ENCODE measurements at places on chromosomes 5 and 9.

DNA sequence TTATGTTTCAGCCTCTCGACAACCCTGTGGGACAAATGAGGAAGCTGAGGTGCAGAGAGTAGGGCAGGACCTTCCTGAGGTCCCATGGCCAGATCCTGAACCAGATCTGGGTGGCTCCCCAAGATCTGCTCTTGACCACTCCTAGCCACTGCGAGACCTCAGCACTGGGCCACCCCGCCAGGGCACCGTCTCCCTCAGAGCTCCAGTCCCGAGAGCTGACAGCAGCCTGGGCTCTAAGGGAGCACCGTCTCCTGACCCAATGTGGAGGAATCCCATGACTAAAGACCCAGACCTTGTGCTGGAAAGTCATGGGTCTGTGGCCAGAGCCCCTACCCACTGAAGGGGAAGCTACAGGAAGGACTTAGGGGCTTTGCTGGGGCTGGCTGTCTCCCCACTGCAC is 4.5 kb upstream of the LMX1B start:
- H3K27me3 ChIP-seq: peaks cover 23% of the 10 kb centered on the region
- no peak overlapping the region for H3K4me3 ChIP-seq
- H3K4me1 ChIP-seq: peaks cover 31% of the 10 kb centered on the region
- no peak for DNase-seq

GRCh38 chr5:107294211-107294550 is 376.6 kb downstream of the EFNA5 start:
- H3K4me3 ChIP-seq: no peak overlapping the region
- H3K4me1 ChIP-seq: peaks cover 3% of the 10 kb centered on the region
- DNase-seq: no peak
- no peaks in the 10 kb centered on the region for H3K36me3 ChIP-seq
- H3K27me3 ChIP-seq: no peaks in the 10 kb centered on the region
- no peak overlapping the region for H3K27ac ChIP-seq

DNA sequence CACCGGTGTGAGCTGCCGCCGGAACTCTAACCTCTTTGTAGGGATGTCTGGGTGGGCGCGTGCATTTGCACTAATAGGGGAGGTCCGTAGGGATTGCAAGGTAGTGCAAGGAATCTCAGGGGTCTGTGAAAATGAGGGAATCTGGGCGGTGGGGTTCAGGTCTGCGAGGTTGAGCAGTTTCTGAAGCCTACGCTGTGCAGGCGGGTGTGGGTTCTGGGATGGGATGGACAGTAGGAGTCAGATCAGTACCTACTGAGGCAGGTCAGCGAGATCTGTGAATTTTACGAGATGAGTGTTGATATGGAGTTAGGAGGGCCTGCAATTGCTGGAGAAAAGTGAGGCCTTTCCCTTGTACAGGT is 856 bp upstream of the ATOSB start:
- H3K4me3 ChIP-seq: peak overlapping the region; percentile 21
- H3K36me3 ChIP-seq: no peaks in the 10 kb centered on the region

DNA sequence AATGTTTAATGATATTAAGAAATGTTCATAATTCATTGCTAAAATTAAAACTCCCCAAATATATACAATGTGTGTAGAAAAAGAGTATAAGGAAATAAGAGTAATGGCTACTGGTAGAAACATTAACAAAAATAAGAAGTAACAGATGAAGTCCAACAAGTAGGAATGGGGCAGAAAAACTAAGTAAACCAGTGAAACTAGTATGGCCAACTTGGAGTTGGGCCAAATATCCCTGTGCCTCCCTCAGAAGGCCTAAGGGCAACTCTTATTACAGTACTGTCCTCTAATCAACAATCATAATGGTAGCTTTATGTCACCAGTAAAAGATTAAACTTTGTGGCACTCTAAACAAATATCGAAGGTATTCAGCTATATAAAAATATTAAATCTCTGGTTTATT is 93.5 kb downstream of the SSBP2 start:
- H3K36me3 ChIP-seq: no peaks in the 10 kb centered on the region
- DNase-seq: peak; percentile 31
- H3K27me3 ChIP-seq: no peaks in the 10 kb centered on the region
- no peak overlapping the region for H3K4me3 ChIP-seq

GRCh38 chr9:126690431-126691051 is 76.8 kb downstream of the LMX1B start:
- no peaks in the 10 kb centered on the region for H3K36me3 ChIP-seq
- DNase-seq: peak; percentile 69
- H3K27me3 ChIP-seq: peaks cover 2% of the 10 kb centered on the region
- H3K4me3 ChIP-seq: no peak overlapping the region

- H3K4me1 ChIP-seq: peaks cover 32% of the 10 kb centered on the region
- no peaks in the 10 kb centered on the region for H3K27me3 ChIP-seq
- peak overlapping the region; percentile 97 for H3K27ac ChIP-seq
- DNase-seq: no peak
- peak overlapping the region; percentile 96 for H3K4me3 ChIP-seq
Observed at GRCh38 chr5:68217528-68217927, 2.0 kb downstream of the PIK3R1 start.

DNA sequence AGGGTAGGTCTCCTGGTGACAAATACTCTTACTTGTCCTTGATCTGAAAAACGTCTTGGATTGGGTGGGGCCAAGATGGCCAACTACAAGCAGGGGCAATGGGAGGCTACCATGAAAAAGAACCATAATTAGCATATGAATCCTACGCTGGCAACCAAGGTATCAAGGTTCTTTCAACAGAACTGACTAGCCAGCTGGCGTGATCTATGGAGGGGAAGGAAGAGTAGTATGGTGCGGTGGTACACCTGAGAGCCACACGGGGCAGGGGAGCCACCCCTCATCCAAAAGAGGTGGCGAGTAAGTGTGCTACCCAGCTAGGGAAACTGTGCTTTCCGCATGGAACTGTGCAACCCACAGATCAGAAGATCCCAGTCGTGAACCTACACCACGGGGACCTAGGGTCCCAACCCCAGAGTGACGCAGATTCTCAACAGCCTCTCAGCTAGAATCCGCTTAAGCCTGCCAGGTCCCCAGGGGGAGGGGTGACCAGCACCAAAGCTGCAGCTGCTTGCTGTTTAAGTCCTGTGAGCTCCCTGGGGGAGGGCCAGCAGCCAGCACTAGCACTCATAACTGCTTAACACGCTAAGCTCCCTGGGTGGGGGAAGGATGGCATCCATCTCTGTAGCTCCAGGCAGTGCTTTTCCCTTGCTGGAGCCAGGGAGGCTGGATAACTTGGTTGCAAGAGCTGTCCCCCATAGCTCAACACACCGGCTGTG is 334.8 kb downstream of the FBXL17 start:
- H3K4me1 ChIP-seq: no peaks in the 10 kb centered on the region
- no peak overlapping the region for H3K4me3 ChIP-seq
- DNase-seq: no peak
- no peak overlapping the region for H3K27ac ChIP-seq

DNA sequence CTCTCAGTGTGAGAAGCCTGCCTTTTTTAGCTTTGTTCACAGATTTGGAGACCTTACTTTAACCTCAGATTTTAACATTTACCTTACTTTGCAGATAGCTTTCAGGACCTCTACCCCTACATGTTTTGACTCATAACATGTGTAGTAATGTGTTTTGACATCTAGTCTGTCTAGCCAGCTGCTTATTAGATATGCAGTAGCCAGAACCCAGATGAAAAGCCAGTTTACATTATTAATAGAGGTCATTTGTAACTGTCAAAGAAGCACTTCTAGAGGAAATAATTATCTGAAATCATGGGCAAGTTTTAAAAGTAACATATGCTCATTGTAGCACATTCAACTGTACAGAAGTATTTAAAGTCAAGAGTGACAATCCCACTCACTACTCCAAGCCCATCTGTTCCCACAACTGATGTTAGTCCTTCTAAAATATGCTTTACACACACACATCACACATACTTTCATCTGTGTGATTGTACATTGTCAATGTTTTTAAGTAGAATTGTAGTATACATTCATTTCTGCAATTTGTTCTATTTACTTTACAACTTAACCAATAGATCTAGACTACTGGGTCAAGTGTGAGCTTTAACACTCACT is 71.8 kb upstream of the NIPAL4 start:
- H3K4me1 ChIP-seq: no peaks in the 10 kb centered on the region
- H3K4me3 ChIP-seq: no peak overlapping the region
- no peak overlapping the region for H3K27ac ChIP-seq
- no peak for DNase-seq

DNA sequence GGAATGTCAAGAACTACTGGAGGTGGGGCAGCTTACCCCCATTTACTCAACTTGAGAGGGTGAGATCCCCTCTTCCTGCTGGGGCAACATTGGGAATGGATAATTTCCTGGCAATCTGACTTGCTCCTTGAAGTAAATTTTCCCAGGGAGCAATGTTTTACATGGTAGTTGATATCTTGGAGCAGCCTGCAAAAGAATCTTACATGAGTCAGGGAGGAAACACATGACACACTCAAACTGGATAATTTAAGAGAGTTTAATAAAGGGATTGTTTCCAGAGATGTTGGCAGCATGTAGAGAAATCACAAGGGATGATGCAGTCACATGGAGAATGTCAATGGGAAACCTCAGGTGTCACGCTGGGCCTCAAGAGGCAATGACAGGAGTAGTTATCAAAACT is 212.5 kb downstream of the GAS1 start:
- no peaks in the 10 kb centered on the region for H3K27me3 ChIP-seq
- no peaks in the 10 kb centered on the region for H3K36me3 ChIP-seq
- H3K4me1 ChIP-seq: peaks cover 42% of the 10 kb centered on the region
- no peak overlapping the region for H3K4me3 ChIP-seq
- no peak overlapping the region for H3K27ac ChIP-seq
- DNase-seq: no peak

- peak; percentile 96 for DNase-seq
- peaks cover 65% of the 10 kb centered on the region for H3K4me1 ChIP-seq
- H3K36me3 ChIP-seq: no peaks in the 10 kb centered on the region
- peak overlapping the region; percentile 99 for H3K27ac ChIP-seq
- H3K27me3 ChIP-seq: no peaks in the 10 kb centered on the region
Observed at GRCh38 chr5:172901012-172901780, 58.0 kb upstream of the RPL26L1 start.

DNA sequence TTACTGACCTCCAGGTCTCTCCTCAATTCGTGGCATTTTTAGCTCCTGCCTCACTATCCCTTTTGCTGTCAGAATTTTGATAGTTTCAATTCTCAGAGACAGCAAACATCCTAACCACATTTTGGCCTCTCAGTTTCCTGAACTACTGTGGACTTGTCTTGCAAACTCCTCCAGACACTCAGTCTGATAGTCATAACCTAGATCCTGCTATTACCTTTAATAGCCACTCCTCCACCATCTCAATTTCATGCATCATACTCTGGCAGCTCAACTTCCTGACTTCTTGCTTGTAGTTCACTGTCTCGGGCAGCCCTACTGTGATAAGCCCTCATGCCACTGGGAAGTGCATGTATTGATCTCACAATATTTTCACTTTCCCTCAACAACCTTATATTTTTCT is 481.8 kb upstream of the CDH18 start:
- H3K27ac ChIP-seq: no peak overlapping the region
- no peaks in the 10 kb centered on the region for H3K27me3 ChIP-seq

DNA sequence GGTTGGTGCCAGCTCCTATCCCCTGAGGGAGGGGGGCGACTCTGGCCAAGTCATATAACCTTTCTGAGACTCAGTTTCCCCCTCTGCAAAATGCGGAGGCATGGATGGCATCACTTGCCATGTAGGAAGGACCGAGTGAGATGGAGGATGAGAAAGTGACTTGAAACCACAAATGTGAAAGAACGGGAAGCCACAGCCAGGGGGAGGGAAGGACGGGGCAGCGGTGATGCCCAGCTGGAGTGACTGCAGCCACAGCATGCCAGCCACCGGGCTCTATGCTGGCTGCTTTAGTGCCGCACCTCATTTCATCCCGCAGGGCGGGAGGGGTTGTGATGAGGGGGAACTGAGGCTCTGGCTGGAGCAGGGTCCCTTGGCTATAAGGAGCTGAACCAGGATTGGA is 74.5 kb downstream of the HMCN2 start:
- no peaks in the 10 kb centered on the region for H3K27me3 ChIP-seq
- no peaks in the 10 kb centered on the region for H3K36me3 ChIP-seq
- H3K4me3 ChIP-seq: no peak overlapping the region
- H3K4me1 ChIP-seq: no peaks in the 10 kb centered on the region
- DNase-seq: no peak

DNA sequence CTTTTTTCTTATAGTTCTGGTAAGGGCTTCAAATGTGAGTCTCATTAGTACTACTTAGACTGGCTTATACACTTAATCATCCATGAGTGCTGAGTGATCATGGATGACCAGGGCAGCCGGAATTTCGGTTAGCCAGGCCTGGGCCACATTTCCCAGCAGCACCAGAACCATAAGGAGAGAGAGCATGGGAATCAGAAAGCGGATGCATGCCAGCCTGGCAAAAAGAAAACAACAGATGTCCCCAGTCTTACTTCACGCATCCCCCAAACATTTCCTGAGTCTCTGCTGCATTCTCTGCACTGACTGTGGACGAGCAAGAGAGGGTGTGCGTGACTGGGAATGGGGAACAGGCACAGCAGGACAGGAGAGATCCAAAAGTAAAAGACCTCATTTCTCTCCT is 371.1 kb upstream of the ZNF608 start:
- no peak overlapping the region for H3K4me3 ChIP-seq
- H3K27ac ChIP-seq: no peak overlapping the region
- no peaks in the 10 kb centered on the region for H3K27me3 ChIP-seq
- no peak for DNase-seq

GRCh38 chr5:125837866-125838265 is 585.3 kb upstream of the GRAMD2B start:
- no peak overlapping the region for H3K27ac ChIP-seq
- no peak for DNase-seq
- no peak overlapping the region for H3K4me3 ChIP-seq
- no peaks in the 10 kb centered on the region for H3K36me3 ChIP-seq
- H3K4me1 ChIP-seq: peaks cover 9% of the 10 kb centered on the region

DNA sequence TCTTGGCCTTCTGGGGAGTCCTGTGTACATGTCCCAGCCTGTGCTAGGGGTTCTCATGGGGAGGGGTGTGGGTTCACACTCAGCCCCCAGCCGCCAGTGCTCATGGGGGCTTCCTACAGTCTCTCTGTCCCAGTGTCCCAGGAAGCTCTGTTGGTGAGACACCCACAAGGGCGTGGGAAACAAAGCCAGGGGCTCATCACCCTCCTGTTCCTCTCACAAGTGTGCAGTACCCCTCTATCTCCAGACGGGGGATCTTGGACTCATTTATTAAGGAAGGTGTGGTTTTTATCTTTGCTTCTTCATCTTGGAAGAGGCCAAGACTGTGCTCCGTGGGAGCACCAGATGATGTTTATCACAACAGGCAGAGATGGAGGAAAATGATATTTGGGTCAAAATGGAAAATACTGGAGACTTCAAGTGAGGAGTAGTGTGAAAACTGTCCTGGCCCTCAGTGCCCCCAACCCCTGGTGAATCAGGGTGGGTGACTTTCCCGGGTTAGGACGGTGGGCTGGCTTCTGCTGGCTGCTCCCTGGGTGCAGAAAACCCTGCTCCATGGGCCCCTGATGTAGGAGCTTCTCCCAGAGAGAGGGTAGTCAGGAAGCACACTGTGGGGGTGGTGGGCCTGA is 15.2 kb downstream of the TMEM171 start:
- H3K36me3 ChIP-seq: no peaks in the 10 kb centered on the region
- no peak overlapping the region for H3K4me3 ChIP-seq
- no peak overlapping the region for H3K27ac ChIP-seq
- peaks cover 10% of the 10 kb centered on the region for H3K4me1 ChIP-seq
- DNase-seq: no peak

- no peaks in the 10 kb centered on the region for H3K36me3 ChIP-seq
- H3K4me3 ChIP-seq: no peak overlapping the region
- no peaks in the 10 kb centered on the region for H3K27me3 ChIP-seq
- DNase-seq: no peak
- H3K27ac ChIP-seq: no peak overlapping the region
- peaks cover 12% of the 10 kb centered on the region for H3K4me1 ChIP-seq
Observed at GRCh38 chr5:79491690-79492317, 22.1 kb downstream of the HOMER1 start.
